Stimulated activated CD8-positive, alpha-beta memory T cell treated with anti-CD3 and anti-CD28 coated beads, Interleukin-12 subunit alpha, Interleukin-12 subunit beta, amount 100 ng/mL, for 4 hours (primary cell): ENCODE measurements at places on chromosomes 5 and 9.

DNA sequence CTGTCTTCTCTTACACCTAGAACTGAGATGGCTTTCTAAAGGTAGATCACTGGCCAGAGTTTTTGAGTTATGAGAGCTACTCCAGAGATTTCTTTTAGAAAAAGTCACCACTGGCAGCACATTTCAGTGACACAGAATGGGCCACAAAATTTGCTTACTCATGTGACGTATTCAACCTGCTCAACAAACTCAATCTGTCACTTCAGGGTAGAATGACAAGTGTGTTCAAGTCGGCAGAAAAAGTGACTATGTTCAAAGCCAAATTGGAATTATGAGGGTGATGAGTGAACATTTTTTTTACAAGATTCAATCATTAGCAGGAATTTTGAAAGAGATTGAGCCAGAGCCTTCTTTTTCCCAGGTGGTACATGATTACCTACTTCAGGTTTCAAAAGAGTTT lies 46.5 kb downstream of the TAF11L14 start:
- no peak for DNase-seq

GRCh38 chr9:137445275-137445807 lies 4.2 kb upstream of the ENTPD8 start:
- peak; percentile 64 for DNase-seq

- DNase-seq = no peak
Measured at GRCh38 chr9:83920469-83920926, 734 bp downstream of the KIF27 start.

DNA sequence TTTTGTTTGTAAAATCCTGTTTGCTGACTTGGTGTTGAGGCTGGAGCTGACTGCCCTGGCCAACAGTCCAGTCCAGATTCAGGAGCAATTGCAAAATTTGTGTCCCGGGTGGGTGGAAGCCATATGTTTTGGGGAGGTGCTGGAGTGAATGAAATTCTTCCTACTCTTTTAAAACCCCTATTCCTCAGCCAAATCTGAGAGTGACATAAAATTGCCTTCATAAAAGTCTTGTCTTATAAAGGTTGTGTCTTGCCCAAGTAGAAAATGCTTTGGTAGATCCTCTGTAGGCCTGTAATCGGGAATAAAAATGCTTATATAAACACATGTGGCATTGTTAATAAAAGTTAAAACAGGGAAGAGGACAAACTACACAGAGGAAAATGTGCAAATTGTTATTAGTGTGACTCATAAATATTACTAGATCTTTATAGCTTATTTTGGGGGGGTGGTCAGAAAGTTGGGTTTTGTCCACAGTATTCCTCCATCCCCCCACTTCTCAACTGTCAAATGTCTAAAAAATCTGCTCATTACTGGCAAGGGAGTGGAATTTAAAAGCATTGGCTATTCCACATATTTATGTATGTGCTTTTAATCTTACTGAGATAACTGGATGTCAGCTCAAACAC lies 45.6 kb downstream of the NNT start:
- DNase-seq = no peak

GRCh38 chr9:98154678-98155077 lies 35.7 kb upstream of the TRIM14 start:
- no peak for DNase-seq

DNA sequence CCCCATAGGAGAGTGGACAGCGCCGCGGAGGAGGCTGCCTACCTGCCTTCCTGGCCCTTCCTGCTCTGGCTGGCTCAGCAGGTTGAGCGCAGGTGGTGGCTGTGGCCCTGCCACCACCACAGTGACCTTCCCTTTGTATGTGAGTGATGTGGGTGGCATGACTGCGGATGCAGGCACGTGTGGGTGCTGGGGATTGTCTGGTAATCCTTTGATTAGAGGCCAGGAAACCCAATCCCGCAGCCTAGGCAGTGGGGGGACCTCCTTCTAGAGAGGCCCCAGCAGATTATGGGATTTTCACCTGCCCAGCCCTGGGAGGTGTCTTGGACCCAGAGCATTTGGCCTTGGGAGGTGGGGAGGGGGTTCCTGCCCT lies 16.5 kb downstream of the RXRA start:
- no peak for DNase-seq

GRCh38 chr5:132010645-132010988 lies 841 bp downstream of the ACSL6 start:
- DNase-seq = no peak

DNA sequence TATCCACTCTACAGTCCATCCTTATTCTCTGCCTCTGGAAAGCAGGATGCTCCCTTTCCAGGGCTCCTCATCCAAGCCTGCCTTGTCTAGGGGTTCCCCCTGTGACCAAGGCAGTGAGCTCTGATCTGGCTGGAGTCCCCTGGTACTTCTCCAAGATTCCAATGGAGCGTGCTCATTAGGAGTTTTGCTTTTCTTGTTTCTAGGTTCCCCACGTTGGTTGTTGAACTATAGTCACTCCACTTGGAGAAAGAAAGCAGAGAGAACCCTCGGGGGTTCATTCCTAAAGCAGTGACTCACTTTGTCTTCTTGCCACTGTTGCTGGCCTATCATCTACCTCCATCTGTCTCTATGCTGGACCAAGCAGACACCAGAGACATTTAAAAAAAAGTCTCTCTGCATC lies 192.6 kb downstream of the TLE4 start:
- DNase-seq = no peak

DNA sequence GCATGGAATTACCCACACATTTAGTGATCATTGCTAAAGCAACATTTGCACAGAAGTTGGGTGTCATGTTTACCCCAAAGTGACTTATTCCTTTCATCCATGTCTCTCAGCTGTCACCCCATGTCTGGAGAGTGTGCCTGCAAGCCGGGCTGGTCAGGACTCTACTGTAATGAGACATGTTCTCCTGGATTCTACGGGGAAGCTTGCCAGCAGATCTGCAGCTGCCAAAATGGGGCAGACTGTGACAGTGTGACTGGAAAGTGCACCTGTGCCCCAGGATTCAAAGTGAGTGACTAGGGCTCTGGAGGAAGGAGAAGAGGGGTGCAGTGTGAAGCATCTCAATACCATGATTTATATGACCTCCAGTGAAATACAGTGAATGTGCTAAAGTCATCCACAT lies 99.9 kb upstream of the PRRC1 start:
- DNase-seq = no peak

DNA sequence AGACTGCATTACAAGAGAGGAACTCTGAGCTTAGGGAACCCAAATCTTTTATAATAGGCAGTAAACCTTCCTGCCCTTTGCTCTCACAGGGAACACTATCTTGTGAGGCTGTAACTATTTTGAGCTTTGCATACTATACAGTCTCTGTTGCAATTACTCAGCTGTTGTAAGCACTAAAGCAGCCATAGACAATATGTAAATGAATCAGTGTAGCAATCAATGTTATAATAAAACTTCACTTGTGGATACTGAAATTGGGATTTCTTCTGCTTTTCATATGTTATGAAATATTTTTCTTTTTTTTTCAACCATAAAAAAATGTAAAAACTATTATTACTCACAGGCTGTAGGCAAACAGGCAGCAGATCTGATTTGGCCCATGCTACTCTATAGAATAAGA lies 16.7 kb upstream of the UBQLN1 start:
- no peak for DNase-seq

DNA sequence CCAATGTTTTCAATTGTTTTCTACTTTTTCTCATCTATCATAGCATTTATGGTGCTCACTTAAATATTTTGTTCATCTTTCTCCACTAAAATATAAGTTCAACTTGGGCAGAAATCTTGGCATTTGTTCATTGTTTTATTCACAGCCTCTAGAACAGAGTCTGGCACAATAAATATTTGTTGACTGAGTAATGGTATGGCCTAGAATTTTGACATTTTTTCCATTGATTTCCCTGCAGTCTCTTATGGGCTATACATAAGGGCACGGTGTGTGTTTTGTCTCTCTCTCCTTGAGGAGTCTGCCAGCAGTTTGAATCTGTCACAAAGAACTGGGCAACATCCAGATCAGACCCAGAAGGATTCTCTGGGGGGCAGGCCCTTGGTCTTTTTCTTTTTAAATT lies 379.7 kb downstream of the TMEM38B start:
- DNase-seq = no peak

GRCh38 chr5:59917121-59917520 lies 23.6 kb upstream of the PDE4D start:
- DNase-seq = no peak

DNA sequence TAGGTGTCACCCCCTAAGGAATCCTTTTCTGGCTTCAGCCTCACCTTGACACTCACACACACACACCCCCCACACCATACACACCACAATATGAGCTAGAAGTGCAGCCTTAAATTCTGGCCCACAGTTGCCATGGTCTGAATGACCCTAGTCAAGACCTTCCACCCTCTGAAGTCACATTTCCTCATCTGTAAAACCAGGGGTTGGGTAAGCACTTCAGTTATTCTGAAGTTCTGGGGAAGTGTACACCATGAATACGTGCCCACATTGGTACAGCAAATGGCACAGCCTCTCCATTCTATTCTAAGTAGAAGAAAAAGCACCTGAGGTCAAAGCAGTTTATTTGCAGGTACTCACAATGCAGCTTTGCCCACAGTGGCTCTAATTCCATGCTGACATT lies 372.8 kb upstream of the KLF4 start:
- no peak for DNase-seq

- no peak for DNase-seq
Measured at GRCh38 chr9:462606-463005, 247.9 kb downstream of the DOCK8 start.

- no peak for DNase-seq
Measured at GRCh38 chr9:17624571-17624970, 45.7 kb downstream of the SH3GL2 start.

DNA sequence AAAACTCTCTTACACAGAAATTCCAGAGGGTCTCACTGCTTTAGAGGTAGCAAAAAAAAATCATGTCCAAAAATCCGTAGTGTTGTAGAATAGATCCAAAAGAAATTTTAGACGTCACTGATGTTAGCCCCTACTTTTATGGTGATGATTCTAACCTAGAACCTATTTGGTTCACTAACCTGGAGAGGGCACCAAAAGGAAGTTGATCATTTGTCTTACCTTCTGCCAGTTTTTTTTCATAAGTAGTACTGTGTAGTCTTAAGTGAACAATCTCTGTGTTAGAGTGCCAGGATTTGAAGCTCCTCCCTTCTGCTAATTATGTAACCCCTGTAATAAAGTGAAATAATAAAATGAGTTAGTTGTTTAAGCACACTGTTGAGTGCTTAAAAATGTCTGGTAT lies 215.2 kb downstream of the SMARCA2 start:
- no peak for DNase-seq

DNA sequence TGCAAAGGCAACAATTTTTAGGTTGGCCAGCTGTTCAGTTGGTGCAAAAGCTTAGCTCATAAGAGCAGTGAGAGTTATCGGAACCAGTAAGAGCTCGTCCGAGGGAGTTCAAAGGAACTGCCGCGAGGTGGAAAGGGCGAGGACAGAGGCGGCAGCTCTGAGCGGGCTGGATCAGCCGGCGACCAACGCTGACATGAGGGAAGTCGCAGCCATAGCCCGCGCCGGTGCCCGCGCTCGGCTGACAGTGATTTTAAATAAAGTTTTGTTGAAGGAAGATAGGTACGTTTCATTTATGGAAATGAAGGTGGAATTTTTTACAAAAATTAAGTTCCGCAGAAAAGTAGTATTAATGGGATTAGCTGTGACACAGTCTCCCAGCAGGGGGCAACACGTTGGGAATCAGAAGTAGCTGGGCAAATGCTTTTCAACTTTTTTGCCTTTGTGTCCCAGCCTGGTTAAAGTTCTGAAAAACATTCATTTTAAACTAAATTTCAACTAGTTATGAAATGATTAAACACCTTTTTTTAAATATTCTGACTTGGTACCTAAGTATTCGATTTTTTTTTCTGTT lies 43.2 kb downstream of the FBXO4 start:
- no peak for DNase-seq

GRCh38 chr5:140295414-140295813 lies 7.5 kb downstream of the PFDN1 start:
- no peak for DNase-seq

- DNase-seq = no peak
Measured at GRCh38 chr5:13783726-13784125, 160.8 kb downstream of the DNAH5 start.

DNA sequence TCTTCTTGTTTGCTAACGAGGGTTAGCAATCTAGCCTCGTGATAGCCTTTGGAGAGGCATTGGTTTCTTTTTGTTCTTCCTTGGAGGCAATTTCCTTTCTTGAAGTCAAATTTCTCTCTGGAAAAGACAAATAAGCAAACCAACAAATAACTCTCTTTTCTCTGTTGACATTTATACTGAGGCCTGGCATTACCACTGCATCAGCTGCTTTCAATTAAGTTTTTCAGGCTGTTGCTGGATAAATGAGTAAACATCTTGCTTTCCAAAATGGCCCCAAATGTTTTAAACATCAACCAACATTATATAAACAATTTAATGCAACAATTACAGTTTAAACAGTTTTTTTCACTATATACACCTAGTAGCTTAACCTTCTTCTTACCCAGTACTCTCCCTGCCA lies 264.4 kb downstream of the HTR1A start:
- DNase-seq = no peak

GRCh38 chr9:4296217-4296616 lies 3.7 kb downstream of the GLIS3 start:
- no peak for DNase-seq

DNA sequence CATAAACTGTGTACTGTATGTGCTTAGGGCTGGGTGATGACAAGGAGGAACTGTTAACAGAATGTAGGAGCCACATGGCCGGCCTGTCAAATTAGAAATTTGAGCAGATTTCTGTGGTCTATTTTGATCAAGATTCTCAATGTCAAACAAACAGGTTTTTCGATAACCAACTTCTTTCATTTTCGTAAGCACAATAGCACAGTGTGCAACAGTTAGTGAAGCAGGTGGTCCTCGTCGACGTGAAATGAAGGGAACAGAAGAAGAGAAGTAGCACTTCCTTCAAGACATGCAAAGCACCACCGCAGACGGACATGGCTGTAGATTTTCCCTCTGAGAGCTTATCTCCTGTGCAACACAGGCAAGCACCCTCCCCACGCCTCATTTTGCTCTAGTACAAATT lies 252.1 kb downstream of the CRB2 start:
- DNase-seq = no peak

DNA sequence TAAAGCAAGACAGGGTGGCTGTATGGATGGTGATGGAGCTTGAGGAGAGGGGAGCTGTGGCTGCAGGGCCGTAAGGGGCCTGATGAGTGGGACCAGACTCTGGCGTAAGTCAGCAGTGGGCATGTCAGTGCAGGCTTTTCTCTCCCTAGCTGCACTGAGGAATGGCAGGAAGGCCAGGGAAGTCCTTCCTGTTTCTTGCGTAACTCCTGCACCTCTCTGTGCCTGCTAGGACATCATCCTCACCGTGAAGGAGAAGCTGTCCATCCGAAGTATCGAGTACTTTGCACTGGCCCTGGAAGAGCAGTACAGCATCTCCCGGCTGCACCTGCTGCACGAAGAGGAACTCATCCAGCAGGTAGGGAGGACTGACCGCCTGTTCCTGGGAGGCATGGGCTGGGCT lies 24.1 kb upstream of the TRMT10B start:
- DNase-seq = no peak
